ENCODE measurements at places on chromosomes 7 and 10.

GRCh38 chr7:29289156-29290021, 94.8 kb downstream of the CHN2 start:
- DNase-seq: no peak

- no peak for DNase-seq
Observed at GRCh38 chr10:70430493-70431445, 10.7 kb downstream of the NODAL start.

GRCh38 chr10:91154842-91155241, 65.6 kb upstream of the PCGF5 start:
- no peak for DNase-seq

DNA sequence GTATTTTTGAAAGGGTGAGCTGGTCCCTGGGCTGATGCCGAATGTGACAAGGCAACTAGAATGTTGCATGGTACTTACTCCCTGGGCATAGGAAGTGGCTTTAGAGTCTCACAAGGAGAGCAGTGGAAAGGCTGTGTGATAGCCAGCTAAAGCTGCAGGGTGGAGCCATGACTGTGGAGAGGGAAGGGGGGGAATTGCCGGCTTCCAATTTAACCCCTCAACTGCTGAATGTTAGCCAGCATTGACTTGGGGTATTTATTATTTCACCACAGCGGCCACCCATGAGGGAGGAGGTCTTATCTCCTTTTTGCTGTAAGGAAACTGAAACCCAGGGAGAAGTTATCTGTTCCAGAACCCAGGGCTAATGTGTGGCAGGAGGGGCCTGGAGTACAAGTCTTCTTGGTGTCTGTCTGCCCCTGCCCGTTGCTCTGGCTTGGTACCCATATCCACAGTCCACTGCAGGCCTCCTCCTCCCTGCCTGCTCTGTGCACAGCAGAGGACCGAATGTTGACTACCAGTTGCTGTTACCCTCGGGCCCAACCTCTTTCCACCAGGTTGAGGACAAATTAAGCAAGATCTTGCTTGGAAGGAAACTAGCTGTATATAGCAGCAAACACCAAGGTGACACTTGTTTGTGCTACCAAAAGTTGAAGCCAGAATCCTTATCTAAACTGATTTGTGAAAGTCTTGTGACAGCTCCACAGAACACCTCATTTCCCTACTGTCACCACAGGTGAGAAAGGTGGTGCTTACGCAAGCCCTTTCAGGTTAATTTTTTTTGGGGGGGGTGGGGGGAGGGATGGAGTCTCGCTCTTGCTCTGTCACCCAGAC, 37.6 kb downstream of the WBP1L start:
- DNase-seq: no peak

- DNase-seq: no peak
Observed at GRCh38 chr7:4006687-4007086, 675.4 kb upstream of the FOXK1 start.

DNA sequence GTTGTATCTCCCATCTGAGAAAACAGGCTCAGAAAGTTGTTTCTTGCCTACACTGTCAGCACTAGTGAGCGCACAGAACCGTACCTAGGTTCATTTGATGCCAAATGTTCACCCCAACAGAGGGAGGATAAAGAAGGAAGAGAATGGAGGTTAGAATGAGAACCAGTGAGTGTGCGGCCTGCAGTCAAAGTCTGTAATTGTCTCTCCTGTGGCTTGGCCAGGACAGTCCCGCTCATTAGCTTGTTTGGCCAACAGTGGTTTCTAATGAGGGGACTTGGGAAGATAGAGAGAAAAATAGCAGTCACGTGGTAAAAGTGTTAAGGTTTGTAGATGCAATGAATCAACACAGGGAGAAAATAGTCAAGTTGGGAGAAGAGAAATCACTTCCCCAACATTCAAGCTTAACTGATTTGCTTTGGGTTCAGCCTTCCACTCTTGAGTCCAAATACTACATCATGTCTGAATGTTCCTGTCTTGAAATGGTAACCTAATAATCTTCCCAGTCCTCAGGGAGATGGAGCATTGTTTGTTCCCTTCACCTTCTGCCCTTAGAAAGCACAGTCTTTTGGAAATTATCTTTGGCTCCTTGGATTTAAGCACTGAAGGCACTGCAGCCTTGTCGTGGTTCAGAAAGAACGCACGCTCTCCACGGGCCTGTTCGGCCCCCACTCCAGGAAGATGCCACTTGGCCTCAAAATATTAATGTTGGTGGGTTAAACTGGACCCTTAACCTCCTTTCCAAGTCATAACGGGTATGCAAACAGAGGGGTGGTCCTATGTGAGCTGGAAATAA, 360.4 kb upstream of the ZNF32 start:
- no peak for DNase-seq

Data from activated CD4-positive, alpha-beta T cell treated with anti-CD3 and anti-CD28 coated beads, Interleukin-2, amount 50 U/mL, for 4 hours (primary cell).